Hematopoietic multipotent progenitor cell treated with erythropoietin and hydrocortisone succinate and interleukin-3 and kit ligand, for 6 days (in vitro differentiated cells): ENCODE measurements at places on chromosomes 13 and 19.
A peak's percentile ranks its signal among the peaks of the same experiment; 100 is the strongest.

GRCh38 chr19:30309905-30310601 lies 62.1 kb upstream of the ZNF536 start:
- DNase-seq: no peak

GRCh38 chr19:54684527-54684926 lies 21.7 kb downstream of the LILRB4 start:
- peak; percentile 85 for DNase-seq

DNA sequence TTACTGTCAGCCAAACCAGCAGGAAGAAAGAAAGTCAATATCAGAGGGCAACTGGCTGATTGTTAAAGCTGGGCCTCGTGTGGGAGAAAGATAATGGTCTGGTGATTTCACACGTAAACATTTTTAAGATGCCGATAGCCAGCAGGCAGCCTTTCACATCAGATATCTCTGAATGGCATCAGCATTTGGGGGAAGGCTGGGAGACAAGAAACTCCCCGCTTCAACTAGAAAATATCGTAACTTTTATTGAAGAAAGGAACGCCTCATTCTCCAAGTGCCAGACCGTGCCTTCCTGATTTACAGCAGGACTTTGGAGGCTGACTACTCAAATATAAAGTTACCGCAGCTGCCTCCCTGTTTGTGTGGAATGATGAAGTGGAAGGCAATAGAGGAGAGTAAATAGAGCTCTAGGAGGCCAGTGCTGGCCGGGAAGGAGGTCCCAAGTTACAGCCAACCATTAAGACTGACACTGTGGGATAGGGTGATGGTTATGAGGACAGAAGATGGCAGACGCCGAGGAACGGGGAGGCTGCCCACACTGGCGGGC lies 284.3 kb upstream of the MAB21L1 start:
- no peak for DNase-seq

GRCh38 chr19:54473071-54473891 lies at the start of gene CDC42EP5:
Gene CDC42EP5, minus strand, starts transcription at chr19:54473296. Its CDS starts 7,749 bp downstream, at chr19:54465547.
- DNase-seq: no peak

DNA sequence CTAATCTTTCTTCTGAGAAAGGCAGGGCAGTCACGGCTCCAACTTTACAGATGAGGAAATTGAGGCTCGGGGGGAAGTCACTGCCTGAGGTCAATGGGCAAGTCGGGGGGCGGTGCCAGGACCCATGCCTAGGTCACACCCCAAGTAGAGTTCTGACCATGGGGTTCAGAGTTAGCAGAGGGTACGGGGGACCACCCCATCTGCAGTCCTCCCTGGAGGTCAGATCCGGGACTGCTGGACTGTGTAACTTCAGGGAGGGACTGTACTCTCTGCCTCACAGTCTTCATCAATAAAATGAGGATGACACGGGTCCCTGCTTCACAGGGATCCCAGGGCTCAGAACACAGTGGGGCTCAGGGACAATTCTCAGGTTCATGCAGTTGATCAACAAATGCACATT lies 7.7 kb downstream of the SLC5A5 start:
- no peak for DNase-seq

- peak; percentile 76 for DNase-seq
Measured at GRCh38 chr13:51832471-51833152, 12.4 kb downstream of the TMEM272 start.

GRCh38 chr13:27192973-27193372 lies 21.4 kb upstream of the USP12 start:
- DNase-seq: no peak

DNA sequence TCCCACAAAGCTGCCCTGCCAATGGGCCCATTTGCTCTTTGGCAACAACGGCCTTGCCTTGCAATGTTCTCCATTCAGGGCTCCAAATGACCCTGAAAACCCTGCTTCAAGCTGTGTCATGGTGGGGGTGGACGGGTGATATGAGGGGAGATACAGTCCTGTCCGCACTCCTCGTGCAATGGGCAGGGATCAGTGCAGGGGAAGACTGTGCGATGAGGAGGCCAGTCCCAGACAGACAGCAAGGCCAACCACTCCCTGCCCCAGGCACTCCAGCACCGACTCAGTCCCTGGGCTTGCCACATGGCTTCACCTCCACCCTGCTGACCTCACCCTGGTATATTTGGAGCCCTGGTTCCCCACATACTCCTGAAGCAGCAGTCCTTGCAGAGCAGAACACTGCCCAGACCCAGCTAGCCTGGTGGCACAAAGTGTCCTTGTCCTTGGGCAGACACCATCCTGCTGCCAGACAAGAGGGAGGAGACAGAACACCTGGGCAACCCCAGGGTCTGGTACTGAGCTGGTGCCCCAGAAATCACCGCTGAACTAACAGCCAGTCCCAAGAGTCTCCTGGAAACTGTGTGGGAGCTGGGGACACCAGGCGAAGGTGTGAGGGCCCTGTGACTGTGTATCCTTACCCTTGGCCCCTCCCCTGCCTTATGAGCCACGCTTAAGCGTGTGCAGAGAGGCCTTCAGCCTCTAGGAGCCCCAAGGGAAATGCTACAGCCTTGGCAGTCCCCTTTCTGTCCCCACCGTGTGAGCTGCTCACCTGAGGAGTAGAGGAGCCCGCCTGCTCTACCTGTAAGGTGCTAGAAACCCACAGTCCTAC lies 9.1 kb upstream of the SLC35E1 start:
- DNase-seq: no peak

DNA sequence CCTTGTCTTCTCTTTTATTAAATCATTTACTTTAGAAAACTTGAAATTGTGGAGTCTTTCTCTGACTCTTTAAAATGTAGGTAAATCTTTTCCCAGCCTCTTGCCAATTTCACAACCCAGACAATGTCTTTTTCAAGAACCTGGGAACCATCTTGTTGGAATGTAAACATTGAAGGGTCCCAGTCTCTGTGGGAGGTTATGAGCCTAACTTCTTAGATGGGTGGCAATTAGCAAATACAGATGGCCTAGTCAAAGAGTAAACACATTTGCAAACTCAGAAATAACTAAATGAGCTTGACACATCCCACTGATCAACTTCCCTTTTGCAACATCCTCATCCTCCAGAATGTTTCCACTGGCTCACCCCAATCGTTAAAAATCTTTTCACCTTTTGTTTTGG lies 721.0 kb downstream of the PCDH9 start:
- no peak for DNase-seq

- peak; percentile 90 for DNase-seq
Measured at GRCh38 chr19:42420055-42420544, 7.1 kb downstream of the LIPE start.

GRCh38 chr13:25062479-25062878 lies 33.5 kb upstream of the PABPC3 start:
- no peak for DNase-seq

DNA sequence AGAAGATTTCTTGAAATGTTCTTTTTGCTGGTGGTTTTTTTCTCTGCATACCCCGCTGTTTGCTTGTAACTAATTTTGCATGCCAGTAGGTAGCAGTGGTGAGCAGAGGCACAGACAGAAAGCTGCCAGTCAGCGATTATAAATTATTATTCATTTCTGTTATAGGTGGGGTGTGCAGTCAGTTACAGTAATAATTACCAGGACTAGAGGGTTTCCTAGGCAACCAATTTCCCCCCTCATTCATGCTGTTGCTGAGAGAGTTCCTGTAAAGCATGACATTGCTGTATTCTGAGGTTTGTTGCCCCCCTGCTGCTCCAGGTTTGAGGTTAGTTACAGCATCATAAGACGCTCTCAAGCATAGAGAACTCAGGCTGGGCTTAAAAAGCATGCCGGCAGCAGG lies 104.5 kb downstream of the URI1 start:
- DNase-seq: peak; percentile 66

- DNase-seq: no peak
Measured at GRCh38 chr19:46762245-46762890, 16.1 kb upstream of the STRN4 start.

GRCh38 chr19:1863328-1863637 lies at the start of gene KLF16:
Gene KLF16, minus strand, starts transcription at chr19:1863579. Its CDS starts 82 bp downstream, at chr19:1863497.
- DNase-seq: no peak

DNA sequence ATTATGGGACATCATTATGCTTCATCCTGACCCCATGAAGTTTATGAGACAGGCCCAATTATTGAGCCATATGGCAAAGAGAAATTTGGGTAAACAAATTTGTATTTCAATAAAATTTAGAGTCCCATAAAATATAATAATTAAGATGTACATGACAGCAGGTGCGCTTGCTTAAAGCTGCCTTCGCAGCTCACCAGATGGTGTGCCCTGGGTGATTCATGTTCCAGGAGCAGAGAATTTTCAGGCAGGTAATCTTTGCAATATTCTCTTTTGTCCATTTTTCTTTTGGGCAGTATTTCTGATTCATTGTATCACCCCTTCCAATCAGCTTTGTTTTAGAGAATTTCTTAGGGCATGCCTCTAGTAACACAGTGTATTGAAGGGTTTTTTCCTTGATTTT lies 39.5 kb upstream of the WASF3 start:
- no peak for DNase-seq

DNA sequence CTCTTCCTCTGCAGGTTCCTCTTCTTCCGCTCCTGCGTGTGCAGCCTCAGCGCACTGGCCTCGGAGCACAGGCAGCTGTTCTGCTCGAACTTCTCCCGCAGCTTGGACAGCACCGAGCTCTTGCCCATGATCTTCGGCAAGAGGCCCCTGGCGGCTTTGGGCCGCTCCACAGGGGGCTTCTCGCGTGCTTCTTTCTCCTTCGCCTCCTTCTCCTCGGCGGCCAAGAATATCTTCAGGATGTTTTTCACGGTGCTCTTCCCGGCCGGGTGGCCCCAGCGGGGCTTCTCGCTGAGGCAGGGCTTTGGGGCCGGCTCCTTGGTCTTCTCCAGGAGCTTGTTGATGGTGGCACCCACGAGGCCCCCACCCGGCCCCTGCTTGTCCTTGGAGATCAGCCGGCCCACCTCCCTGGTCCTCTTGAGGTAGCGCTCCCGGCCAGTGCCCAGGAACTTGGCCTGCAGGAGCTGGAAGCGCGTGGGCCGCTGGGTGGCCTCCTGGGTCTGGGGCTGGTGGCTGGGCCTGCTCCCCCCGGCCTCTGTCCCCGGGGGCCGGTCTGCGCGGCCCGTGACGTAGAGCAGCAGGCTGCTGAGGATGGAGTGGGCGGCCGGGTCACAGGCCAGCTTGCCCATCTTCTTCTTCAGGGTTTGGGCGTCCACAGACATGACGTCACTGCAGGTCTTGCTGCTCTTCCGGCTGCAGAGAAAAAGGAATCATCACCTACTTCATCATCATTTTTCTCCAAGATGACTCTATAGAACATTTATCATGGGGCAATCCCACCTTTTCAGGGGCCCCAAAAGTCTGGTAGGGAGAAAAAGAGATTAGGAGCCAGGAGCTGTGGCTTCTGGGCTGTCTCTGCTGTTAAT lies 43.8 kb upstream of the GRTP1 start:
- DNase-seq: no peak

- DNase-seq: peak; percentile 58
Measured at GRCh38 chr13:99312493-99312883, 5.3 kb upstream of the GPR183 start.

DNA sequence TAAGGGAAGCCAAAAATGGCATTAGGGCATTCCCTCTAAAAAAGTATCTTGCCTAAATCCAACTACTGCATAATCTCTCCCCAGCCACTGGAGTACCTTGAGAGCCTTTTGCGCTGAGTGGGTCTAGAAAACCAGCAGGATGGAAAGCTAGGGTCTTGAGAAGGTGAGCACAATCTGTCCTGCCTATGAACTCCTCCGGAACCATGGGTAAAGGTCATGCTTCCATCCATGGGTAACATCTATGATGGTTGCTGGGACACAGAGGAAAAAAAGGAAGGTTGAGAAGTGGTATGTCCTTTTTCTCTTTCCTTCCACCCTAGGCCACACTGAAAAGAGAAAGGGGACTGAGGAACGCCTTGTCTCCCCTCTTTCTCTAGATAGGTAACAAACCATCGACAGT lies 52.4 kb downstream of the ZNF676 start:
- DNase-seq: peak; percentile 15

DNA sequence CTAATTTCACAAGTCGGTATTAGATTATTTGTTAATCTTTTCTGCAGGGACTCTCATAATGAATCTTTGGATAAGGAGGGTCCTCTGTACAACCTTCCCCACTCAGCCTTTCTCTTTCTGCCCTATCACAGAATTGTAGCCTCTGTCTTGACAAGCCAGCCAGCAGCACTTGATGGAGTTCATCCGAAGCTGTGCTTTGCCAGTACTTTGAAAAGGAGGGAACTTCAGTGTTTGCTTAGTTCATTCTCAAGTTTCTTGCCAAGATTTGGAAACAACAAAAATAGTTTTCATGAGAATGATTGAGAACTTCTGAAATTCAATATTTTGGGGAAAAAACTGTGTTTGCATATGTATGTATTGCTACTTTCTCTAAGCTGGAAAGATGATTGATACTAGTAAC lies 69.3 kb upstream of the HMGB1 start:
- no peak for DNase-seq

GRCh38 chr19:41897181-41897580 lies 14.2 kb downstream of the ARHGEF1 start:
- no peak for DNase-seq

- no peak for DNase-seq
Measured at GRCh38 chr13:99080131-99080530, 102.3 kb upstream of the DOCK9 start.

DNA sequence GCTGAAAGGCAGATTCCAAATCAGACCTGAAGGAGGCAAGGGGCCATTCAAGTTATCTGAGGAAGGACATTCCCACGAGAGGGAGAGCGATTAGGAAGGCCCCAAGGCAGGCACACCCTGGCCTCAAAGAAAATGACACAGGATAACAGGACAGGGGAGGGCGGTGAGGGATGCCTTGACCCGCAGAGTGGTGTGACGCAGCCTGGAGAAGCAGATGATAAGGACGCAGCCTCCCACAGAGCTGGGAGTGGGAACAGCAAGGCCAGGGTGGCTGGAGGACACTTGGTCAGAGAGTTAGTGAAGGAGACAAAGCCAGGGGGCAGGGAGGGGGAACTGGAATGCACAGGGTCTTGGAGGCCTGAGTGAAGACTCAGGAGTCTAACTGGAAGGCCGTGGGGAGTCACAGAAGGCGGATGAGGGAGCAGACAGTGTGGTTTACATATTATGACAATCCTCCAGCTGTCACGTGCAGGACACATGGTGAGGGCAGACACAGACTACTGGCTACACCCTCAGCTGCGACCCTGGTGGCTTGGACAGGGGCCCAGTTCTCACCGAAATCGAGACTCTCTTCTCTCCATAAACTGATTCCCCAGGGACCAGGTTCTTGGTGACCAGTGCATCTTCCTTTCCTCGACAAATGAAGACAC lies 5.8 kb upstream of the DYRK1B start:
- no peak for DNase-seq

DNA sequence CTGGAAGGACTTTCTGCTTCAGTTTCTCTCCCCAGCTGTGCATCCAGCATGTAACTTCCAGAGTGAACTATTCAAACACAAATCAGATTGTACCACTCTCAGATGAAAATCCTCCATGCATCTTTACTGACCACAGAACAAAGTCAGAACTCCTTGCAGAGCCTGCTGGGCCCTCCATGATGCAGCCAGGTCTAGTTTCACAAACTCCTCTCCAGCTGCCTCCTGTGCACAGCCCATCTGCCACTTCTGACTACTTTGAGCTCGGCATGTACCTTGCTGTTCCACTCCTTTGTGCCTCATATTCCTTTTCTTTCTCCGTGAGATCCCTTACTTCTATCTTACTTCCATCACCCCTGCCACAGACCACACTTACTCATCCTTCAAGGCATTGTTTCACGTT lies 31.4 kb downstream of the NALCN start:
- no peak for DNase-seq

- DNase-seq: no peak
Measured at GRCh38 chr13:46640843-46641242, 87.9 kb downstream of the LRCH1 start.

GRCh38 chr19:32580353-32580900 lies 563 bp upstream of the PDCD5 start:
- no peak for DNase-seq
